ENCODE measurements at places on chromosomes 4 and X. TPM values are rescaled to one million over a fixed set of nuclear protein-coding genes. Genes with fewer than 3 reads are reported as not detected.

- H3K27ac ChIP-seq, result peak overlapping the region; percentile 91
- DNase-seq, result no peak
- H3K36me3 ChIP-seq, result peaks cover 4% of the 10 kb centered on the region
- H3K4me1 ChIP-seq, result peaks cover 18% of the 10 kb centered on the region
Observed at GRCh38 chrX:155215443-155216178, 649 bp upstream of the VBP1 start.

DNA sequence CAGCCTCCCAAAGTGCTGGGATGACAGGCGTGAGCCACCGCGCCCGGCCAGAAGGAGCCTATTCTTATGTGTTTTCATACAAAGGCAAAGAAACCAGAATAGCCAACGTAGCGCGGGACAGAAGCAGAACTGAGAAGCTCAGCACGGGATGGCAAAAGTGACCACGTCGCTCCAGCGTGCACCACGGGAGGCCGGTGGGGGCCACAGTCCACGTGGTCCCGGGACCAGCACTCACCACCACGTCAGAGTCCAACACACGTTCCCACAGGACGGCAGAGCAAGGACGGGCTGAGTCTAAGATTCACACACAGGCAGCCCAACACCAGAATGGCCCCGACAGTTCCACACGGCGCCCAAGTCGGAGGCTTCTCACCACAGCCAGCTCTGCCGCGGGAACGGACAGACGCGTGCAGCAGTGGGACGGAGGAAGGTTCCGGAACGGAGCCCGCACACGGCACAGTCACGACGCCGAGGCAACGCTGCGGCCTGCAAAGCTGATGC, 18.8 kb upstream of the GTPBP6 start:
- no peaks in the 10 kb centered on the region for H3K4me1 ChIP-seq
- H3K36me3 ChIP-seq, result peaks cover 37% of the 10 kb centered on the region
- no peak for DNase-seq
- H3K27me3 ChIP-seq, result no peaks in the 10 kb centered on the region

DNA sequence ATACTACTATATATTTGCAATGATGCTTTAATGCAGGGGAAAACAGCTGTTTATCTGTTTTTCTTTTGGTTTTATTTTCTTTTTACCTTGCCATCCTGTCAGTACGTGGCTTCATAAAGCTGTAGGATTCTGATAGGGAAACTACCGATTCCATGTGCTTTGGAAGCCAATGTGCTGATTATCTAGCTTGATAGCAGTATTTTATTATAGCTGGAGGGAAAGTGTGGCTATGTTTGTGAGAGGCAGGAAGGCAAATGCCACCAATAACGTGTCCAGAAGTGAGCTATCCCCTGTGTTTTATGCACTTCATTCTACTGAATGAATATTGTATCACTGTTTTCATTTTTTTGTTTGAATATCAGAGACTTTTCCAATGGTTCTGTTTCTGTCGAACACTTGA, 43.7 kb downstream of the IL15 start:
- H3K4me3 ChIP-seq, result no peak overlapping the region
- H3K36me3 ChIP-seq, result no peaks in the 10 kb centered on the region
- H3K27ac ChIP-seq, result no peak overlapping the region
- H3K4me1 ChIP-seq, result peaks cover 9% of the 10 kb centered on the region
- no peaks in the 10 kb centered on the region for H3K27me3 ChIP-seq

- DNase-seq, result no peak
Observed at GRCh38 chrX:109785053-109785452, 52.0 kb upstream of the ACSL4 start.

Gene P2RY4
- 0.44 TPM for total RNA-seq

- no peak for DNase-seq
- H3K27ac ChIP-seq, result no peak overlapping the region
- no peaks in the 10 kb centered on the region for H3K4me1 ChIP-seq
- H3K36me3 ChIP-seq, result no peaks in the 10 kb centered on the region
- H3K27me3 ChIP-seq, result peaks cover 7% of the 10 kb centered on the region
Observed at GRCh38 chr4:3759236-3759635, 6.9 kb upstream of the ADRA2C start.

Gene SLC25A53
- total RNA-seq, result 9.6 TPM

- no peak overlapping the region for H3K4me3 ChIP-seq
- no peaks in the 10 kb centered on the region for H3K36me3 ChIP-seq
- no peak overlapping the region for H3K27ac ChIP-seq
- H3K27me3 ChIP-seq, result no peaks in the 10 kb centered on the region
- H3K4me1 ChIP-seq, result no peaks in the 10 kb centered on the region
Observed at GRCh38 chr4:148874331-148874730, 432.1 kb upstream of the NR3C2 start.

Gene POU3F4
- not detected for total RNA-seq

Gene SORCS2
- not detected for total RNA-seq

DNA sequence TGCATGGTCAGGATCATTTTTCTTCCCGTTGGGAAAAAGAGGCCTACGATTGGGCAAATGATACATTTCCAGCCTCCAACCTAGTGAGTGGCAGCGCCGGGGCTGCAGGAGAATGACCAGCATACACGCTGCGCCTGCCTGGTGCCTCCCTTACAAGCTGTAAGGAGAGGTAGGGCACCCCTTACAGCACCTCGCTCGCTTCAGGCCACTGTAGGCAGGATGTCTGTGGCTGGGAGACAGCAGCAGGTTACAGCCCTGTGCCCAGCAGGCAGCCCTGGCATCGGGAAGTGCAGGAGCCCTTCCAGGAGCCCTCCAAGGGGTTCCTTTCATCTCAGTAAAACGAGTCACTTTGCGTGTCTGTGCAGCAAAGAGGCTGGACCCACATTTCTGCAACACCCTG, 88.4 kb downstream of the EVC start:
- DNase-seq, result no peak
- H3K36me3 ChIP-seq, result no peaks in the 10 kb centered on the region
- H3K27me3 ChIP-seq, result no peaks in the 10 kb centered on the region

GRCh38 chr4:106104276-106104675, 209.0 kb downstream of the NPNT start:
- H3K27ac ChIP-seq, result no peak overlapping the region
- H3K27me3 ChIP-seq, result no peaks in the 10 kb centered on the region
- H3K4me1 ChIP-seq, result no peaks in the 10 kb centered on the region
- H3K36me3 ChIP-seq, result peaks cover 73% of the 10 kb centered on the region
- H3K4me3 ChIP-seq, result no peak overlapping the region

DNA sequence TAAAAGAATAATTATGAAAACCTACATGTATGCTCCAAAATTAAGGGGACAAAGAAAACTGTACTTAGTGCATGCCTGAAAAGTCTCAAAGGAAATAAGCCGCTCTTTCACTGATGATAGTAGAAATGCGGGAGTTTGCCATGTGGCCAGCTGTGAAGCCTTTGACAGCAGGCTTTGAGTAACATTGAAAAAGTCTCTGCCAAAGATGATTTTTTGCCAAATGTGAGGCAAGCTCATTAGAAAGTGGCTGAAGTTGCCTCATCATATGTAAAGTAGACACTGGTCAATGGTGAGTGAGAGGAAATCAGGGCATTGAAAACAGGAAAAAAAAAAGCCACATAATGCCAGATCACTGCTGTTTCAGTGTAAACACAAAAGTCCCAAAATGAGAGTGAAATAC, 2360.1 kb downstream of the PCDH7 start:
- no peak overlapping the region for H3K4me3 ChIP-seq
- H3K36me3 ChIP-seq, result no peaks in the 10 kb centered on the region
- H3K4me1 ChIP-seq, result no peaks in the 10 kb centered on the region
- DNase-seq, result no peak
- no peak overlapping the region for H3K27ac ChIP-seq

GRCh38 chrX:7170898-7171297, 22.9 kb upstream of the PUDP start:
- DNase-seq, result no peak
- no peak overlapping the region for H3K4me3 ChIP-seq
- H3K27ac ChIP-seq, result no peak overlapping the region
- H3K27me3 ChIP-seq, result no peaks in the 10 kb centered on the region
- no peaks in the 10 kb centered on the region for H3K36me3 ChIP-seq

- peaks cover 4% of the 10 kb centered on the region for H3K4me1 ChIP-seq
- no peak overlapping the region for H3K27ac ChIP-seq
- peaks cover 1% of the 10 kb centered on the region for H3K27me3 ChIP-seq
- DNase-seq, result no peak
- no peaks in the 10 kb centered on the region for H3K36me3 ChIP-seq
Observed at GRCh38 chr4:73770917-73771316, 30.5 kb downstream of the CXCL8 start.

- H3K4me1 ChIP-seq, result no peaks in the 10 kb centered on the region
- no peak for DNase-seq
Observed at GRCh38 chrX:3299636-3300035, 46.8 kb downstream of the MXRA5 start.

GRCh38 chr4:111671756-111672155, 473.5 kb upstream of the FAM241A start:
- no peak overlapping the region for H3K27ac ChIP-seq
- H3K4me1 ChIP-seq, result no peaks in the 10 kb centered on the region
- H3K36me3 ChIP-seq, result no peaks in the 10 kb centered on the region
- no peaks in the 10 kb centered on the region for H3K27me3 ChIP-seq
- no peak overlapping the region for H3K4me3 ChIP-seq

Gene ARX
- total RNA-seq, result not detected

Gene SMIM14
- 83.1 TPM for total RNA-seq

DNA sequence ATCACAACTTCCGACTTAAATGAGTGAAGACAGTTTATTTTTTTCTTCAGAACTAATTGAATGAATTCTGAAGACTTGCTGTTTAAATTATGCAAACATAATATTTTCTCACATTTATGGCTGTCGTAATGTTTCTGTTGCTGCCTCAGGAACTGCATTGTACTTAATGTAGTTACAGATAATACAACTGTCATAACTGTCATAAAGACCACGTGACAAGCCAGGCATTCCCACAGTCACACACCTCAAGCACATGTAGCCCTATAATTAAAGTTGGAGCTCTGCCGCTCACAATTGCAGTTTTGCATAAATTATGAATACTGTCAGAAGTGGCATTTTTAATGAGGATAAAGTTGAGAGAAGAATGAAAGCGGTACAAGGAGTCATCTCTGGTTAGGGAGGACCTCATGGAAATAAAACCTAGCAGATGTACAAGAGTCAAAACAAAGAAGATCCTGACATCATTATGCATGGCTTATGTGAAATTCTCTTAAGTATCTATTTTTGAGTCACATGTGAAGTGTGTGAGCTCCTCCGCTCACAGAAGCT, 38.5 kb upstream of the GALNTL6 start:
- no peaks in the 10 kb centered on the region for H3K4me1 ChIP-seq
- H3K36me3 ChIP-seq, result no peaks in the 10 kb centered on the region
- H3K27ac ChIP-seq, result no peak overlapping the region
- H3K27me3 ChIP-seq, result peaks cover 3% of the 10 kb centered on the region
- DNase-seq, result no peak
- no peak overlapping the region for H3K4me3 ChIP-seq

Gene EFHC2
- total RNA-seq, result not detected
